ENCODE measurements at places on chromosomes 2 and 18.

GRCh38 chr2:1115843-1116539, 165.3 kb downstream of the SNTG2 start:
- no peak for DNase-seq

GRCh38 chr18:59233017-59233410, 13.1 kb downstream of the GRP start:
- DNase-seq = no peak

DNA sequence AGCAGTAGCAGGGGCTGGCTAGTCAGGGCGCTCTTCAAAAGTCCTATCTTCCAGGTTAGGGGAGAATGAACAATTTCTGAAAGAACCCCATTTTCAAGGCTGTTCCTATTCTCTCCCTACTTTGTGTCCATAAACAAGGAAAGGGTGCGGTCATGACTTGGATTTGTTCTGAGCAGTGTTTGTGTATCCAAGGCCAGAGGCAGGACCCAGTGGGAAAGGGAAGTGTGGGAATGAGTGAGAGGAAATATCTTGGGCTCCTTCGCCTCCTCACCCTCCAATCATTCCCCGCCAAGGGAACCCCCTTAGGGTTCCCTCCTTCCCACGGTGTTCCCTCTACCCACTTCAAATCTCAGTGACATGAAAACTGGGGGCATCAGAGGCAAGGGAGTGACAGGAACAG, 25.5 kb upstream of the SPTBN1 start:
- no peak for DNase-seq

DNA sequence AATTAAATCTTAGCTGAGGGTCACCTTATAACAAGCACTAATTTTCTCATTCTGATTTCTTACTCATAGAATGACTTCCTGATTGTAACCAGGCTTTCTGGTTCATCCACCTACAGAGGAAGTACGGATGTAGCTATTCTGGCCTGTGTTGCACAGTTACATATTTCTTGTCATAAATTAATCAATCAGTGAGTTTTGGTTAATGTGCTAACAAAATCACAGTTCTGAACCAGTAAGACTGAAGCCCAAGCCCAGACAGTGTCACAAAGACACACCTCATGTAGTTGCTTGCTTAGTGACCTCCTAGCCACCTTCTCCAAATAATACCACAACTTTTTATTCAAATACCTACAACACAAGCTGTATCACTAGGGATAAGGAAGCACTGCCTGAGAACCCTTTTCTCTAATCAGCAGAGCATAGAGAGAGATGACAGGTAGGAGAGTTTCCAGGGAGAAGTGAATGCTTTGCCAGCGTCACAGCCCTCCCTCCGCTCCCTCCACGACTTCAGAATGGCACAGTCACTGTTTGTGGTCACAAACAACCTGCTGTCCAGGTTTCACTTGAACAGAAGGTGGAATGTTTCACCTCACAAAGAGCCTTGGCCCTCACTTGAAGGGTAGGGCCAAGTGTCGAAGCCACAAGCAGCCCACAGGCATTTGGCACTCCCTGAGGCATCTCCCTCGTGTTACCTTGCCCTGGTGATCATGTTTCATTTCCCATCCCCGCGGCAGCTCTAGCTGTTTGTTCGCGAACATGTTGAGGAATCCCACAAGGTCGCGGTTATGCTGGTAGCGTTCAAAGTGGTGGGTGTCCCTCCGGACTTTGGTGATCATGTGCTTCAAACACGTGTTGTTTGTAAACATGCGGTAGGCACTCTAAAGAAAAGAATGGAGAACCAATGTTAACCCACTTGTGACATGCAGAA, 120.8 kb upstream of the STK17B start:
- DNase-seq = no peak

GRCh38 chr2:124704071-124704925, 679.2 kb downstream of the CNTNAP5 start:
- DNase-seq = no peak

- no peak for DNase-seq
Measured at GRCh38 chr2:215422676-215423075, 13.2 kb downstream of the FN1 start.

DNA sequence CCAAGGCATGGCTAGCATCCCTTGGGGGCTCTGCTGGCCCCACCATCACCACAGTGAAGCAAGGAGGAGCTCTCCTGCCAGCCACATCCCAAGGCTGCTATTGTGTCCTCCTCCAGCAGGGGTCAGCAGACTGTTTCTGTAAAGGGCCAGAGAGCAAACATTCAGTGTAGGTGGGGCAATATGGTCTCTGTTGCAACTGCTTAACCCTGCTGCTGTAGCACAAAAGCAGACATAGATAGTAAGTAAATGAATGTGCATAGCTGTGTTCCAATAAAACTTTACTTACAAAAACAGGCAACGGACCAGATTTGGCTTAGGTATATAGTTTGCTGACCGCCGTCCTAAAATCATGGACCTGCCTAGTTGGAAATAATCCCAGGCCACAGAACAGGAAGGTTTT, 36.4 kb upstream of the ZBTB7C start:
- peak; percentile 29 for DNase-seq

GRCh38 chr18:5420906-5421305, 122.9 kb downstream of the EPB41L3 start:
- no peak for DNase-seq

- no peak for DNase-seq
Measured at GRCh38 chr18:67961701-67962440, 445.4 kb upstream of the DSEL start.

DNA sequence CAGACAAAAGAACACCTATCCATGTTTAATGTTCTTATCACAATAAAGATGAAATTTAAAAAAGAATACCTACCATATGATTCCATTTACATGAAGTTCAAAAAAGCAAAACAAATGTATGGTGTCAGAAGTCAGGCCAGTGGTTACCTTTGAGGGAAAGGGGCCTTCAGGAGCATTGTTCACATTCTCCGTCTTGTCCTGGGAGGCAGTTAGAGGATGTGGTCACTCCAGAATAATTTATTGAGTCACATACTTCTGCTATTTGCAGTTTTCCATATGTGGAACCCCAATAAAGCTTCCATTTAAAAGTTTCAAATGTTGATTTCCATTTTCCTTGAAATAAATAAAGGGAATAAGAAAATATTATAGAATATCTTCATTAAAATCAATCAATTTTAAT, 41.6 kb upstream of the POU3F3 start:
- DNase-seq = no peak
